CD4-positive, alpha-beta T cell treated with Interleukin-6 for 4 hours (primary cell): ENCODE measurements at places on chromosomes 2 and 18.
A peak's percentile ranks its signal among the peaks of the same experiment; 100 is the strongest.

- peak; percentile 63 for DNase-seq
These were observed 10.2 kb upstream of the THNSL2 start for GRCh38 chr2:88159955-88160415.

DNA sequence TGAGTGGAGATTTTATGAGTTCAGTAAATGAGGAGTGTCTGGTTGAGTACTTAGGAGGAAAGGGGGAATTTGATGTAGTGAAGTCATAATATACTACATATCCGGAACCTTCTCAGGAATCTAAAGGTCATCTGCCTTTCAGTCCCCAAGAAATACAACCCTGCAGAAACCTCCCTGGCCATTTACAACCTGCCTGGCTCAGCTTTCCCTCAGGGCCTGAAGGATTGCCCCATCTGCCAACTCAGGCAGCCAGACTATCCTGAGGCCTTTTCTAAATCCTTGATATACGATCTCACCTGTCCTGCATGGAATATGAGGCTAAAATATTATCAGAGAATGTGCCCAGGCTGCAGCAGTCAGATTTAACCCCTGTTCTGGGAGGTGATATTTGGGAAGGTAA lies 165.4 kb upstream of the SPOPL start:
- no peak for DNase-seq

DNA sequence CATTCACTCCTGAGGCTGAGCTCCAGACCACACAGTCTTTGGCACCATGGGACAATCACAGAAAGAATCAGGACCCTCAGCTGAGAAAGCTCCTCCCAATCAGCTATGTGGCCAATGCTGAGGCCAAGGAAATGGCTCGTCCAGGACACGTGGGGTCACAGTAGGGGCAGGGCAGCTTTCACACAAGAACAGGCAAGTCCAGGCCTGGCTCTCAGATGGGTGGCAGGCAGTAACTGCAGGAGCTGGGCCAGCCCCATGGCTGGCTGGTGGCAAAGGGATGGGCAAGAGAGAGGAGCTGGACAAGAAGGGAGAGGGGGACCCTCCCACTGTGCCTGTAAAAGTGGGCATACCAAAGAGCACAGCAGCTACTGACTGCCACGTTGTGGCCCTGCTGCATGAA lies 12.2 kb upstream of the EDAR start:
- DNase-seq: no peak

DNA sequence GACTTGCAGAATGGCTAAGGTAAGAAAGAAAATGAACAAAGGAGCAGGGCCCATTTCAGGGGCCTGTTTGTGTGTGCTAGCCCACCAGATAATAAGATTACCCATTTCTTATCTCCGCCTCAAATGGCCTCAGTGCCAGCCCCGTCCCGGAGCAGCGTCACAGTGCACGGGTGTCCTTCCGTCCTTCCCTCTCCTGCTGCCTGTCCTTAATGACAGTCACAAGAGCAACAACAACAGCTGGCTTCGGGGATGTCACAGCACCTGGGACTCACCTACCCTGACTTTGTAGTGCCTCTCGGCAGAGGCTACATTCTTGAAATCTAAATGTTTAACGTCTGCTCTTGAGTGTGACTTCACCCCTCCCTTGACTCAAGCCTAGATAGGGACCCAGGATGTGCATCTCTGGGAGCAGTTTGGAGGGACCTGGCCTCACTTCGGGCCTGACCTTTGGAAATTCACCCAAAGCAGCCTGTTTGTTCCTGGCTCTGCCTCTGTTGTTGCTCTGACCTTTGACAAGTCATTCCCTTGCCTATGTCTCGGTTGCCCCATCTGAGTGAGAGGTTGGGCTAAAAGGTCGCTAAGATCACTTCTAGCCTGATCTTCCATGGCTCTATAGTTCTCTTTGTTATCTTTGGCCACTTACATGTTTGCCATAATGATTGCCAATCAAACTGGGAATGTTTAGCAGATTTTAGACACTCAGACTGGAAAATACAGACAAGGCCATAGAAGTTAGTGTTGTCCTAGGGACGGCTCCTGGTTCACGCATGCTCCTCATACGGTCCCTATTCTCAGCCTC lies 122.5 kb downstream of the KLHL29 start:
- no peak for DNase-seq

DNA sequence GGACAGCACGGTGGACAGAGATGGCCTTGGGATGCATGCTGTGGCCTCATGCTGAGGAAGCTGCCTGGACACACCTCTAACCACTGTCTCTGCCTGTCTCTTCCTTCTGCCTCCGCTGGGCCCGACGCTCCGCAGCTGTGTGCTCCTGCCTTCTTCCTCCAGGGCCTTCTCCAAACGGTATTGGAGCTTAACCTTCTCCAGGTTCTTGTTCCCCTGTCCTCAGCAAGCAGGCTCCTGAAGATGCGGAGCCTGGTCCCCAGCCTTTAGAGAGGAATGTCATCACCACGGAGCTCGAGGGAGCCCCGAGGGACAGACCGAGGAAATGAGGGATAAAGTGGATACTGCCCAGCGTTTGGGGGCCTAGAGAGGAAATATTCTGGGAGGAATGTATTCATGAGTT lies 155.1 kb downstream of the DYSF start:
- no peak for DNase-seq

DNA sequence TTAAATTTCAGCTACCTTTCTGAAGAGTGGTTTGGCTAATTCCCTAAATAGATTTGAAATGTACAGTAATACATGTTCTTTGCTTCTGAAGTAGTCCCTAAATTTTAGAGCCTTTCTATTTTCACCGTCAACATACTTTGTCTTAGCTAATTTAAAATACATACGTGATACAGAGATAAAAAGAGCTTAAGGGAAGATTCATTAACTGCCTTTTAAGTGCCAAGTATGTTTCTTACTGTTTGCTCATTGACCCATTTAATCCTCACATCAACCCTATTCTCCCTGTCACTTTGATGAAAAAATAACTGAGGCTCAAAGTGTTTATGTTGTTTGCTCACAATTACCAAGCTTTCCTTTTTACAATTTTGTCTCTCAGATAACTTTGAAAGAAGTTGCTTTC lies 118.6 kb upstream of the CDH7 start:
- no peak for DNase-seq

GRCh38 chr2:134715932-134716643 lies 2.7 kb downstream of the TMEM163 start:
- DNase-seq: no peak

DNA sequence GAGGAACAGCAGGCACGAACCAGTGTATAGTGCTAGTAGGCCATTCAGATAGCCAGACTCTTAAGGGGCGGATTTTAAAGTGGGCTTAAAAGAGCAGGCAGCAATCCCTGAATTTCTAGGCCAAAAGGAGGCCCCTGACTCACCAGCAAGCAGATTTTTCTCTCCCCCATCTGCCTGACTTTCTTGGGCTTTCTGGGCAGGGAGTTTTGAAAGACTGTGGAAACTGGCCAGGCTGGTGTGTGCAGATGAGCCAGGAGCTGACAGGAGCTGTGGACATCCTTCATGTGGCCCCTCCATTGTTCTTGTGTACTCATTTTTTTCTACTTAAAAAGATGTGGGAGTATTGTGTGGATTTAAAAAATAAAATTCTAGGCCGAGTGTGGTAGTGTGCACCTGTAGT lies 59.0 kb downstream of the GLI2 start:
- DNase-seq: no peak

DNA sequence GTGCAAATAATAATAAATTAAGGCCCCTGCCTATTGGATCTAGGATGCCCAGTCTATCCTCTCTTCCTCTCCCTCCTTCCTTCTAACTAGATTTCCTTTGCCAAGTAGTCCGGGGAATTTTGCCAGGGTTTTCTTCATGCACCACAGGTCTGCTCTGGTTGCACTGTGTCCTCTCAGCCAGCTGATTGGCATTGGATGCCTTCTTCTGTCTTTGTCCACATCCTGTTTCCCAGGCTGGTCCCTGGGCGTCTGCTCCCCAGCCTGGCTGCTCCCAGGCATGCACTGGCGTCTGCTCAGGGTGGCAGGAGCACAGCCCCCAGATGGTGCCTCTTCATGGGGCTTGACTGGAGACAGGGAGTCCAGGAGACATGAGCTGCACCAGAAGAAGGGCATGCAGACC lies 66.4 kb downstream of the GALR1 start:
- DNase-seq: no peak

GRCh38 chr2:133054297-133054696 lies 384.3 kb upstream of the LYPD1 start:
- no peak for DNase-seq

DNA sequence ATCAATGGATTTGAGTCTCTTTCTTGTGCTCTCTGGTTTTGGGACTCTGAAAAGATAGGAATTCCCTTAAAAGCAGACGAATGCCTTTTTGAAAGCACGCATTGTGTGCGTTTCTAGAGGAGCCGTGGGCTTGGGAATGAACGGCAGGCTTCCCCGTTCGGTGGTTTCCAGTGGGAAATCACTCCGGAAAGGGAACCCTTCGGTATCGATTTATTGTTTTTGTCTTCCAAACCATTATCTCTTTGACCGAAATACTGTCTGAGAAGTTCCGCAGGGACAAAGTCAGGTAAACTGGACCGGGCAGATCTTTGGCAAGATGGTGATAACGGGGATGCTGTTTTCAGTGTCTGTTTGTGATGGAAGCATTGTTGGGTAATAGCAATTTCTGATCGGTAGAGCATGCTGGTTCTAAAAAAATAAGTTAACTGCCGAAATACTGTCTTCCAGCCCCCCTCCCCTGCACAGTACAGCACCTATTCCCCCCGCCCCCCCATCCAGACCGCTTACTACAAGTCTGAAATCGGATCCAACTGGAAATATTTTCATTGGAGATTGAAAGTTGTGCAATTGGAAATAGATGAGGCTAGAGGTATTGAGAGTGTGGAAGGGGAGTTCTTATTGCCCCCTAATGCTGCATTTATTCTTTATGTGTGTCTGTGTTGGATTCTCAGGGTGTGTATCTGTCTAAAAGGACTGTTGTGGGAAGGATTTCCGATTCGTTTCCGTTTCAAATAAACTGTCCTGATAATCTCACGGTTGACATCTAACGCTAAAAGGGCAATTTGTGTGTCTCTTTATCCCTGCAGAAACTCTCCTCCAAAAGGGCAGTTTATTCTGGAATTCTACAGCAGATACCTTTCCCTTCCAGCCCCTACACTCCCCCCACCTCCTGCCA lies 635 bp downstream of the SETBP1 start:
- DNase-seq: no peak

DNA sequence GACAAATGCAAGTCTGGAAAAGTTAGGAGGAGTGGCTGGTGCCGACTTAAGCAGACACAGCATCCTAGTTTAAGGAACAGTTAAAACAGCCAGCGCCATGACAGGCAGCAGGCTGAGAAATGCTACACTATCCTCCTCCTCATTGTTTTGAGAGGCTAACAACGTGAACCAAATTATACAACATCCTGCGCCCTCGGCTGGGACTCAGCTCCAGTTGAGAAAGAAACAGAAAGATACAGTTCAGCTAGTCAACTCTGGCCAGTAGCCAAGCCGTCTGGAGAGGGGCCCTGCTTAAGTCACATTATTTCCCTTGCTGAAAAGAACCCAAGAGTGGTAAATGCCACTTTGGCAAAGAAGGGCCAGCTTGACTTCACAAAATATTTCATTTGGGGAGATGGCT lies 90.2 kb downstream of the BCL11A start:
- no peak for DNase-seq

- DNase-seq: no peak
These were observed 130.4 kb upstream of the PELI1 start for GRCh38 chr2:64274399-64275173.

GRCh38 chr18:57791911-57792310 lies 11.2 kb downstream of the ATP8B1 start:
- no peak for DNase-seq

DNA sequence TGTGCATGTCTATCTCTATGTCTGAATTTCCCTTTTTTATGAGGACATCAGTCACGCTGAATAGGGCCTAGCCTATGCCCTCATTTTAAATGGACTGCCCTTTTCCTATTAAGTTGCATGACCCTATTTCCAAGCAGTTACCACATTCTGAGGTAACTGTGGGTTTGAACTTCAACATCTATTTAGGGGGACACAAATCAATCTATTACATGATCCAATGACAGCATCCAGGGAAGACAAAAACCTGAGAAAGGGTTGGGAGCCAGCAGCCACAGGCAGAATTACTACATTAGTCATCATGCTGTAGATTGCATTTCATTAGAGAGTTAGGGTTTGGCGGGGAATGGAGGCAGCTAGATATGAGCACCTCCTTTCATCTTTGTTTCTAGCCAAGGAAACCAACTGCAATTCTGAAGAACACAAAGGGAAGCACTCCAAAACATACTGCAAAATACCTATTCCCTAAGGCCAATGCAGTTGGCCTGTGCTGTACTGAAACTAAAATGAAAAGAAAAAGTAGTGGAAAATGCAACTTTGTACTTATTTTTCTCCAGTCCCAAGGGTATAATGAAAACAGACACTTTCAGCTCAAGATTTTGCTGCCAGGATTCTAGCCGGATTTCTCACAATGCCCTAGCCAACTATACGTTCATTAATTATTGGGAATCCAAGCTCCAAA lies 40.4 kb upstream of the C1D start:
- no peak for DNase-seq

GRCh38 chr2:86314125-86314524 lies 23.3 kb downstream of the REEP1 start:
- no peak for DNase-seq

DNA sequence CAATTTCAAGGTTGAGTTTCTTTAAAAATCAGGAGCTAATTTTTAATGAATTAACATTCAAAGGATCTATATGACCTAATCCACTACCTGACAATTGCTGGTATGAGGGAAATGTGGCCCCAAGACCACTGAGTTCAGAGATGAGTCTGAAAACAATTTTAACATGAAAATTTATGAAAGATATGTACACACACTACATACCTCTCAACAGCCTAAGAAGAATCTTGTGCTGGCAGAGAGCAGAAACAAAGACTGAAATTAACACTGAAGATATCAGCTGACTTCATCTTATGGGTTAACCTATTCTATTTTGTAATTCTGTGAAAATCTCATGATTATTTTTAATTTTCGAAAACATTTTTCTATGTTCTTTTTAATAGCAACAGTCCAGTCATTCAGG lies 1.7 kb downstream of the FAP start:
- DNase-seq: no peak
